ENCODE measurements at places on chromosomes 16 and 17. TPM values are rescaled to one million over a fixed set of nuclear protein-coding genes. Genes with fewer than 3 reads are reported as not detected.

SYCE1L gene
- total RNA-seq, result 2.6 TPM

RNF157 gene
- 2.4 TPM for total RNA-seq

KRT32 gene
- total RNA-seq, result not detected

NME1 gene
- 24.0 TPM for total RNA-seq

PIRT gene
- total RNA-seq, result not detected

NXN gene
- 42.6 TPM for total RNA-seq

IL34 gene
- total RNA-seq, result 2.6 TPM

KCNH6 gene
- total RNA-seq, result 0.27 TPM

HEATR9 gene
- total RNA-seq, result 0.21 TPM

CDRT15 gene
- not detected for total RNA-seq

HBA2 gene
- total RNA-seq, result 232 TPM

EPX gene
- not detected for total RNA-seq

VPS35L gene
- 45.9 TPM for total RNA-seq

TMEM220 gene
- 10.8 TPM for total RNA-seq

GCGR gene
- not detected for total RNA-seq

KRT17 gene
- 2.6 TPM for total RNA-seq

MT1G gene
- 25.3 TPM for total RNA-seq

ZNF75A gene
- total RNA-seq, result 32.4 TPM

P2RX1 gene
- total RNA-seq, result 8.7 TPM

GRAP gene
- 8.5 TPM for total RNA-seq

ALDH3A1 gene
- 6.7 TPM for total RNA-seq

AARSD1 gene
- 25.2 TPM for total RNA-seq

NGFR gene
- total RNA-seq, result 2.3 TPM

CAMTA2 gene
- total RNA-seq, result 49.9 TPM

NPB gene
- total RNA-seq, result 0.71 TPM

ABAT gene
- 12.9 TPM for total RNA-seq

GAS2L2 gene
- 3.1 TPM for total RNA-seq

CD68 gene
- 667 TPM for total RNA-seq

NHLRC4 gene
- total RNA-seq, result 2.7 TPM

ABCC12 gene
- not detected for total RNA-seq

TM4SF5 gene
- not detected for total RNA-seq

SLFN12 gene
- 16.7 TPM for total RNA-seq

FAM20A gene
- 38.7 TPM for total RNA-seq

PLK1 gene
- 2.3 TPM for total RNA-seq

TUBB3 gene
- 2.1 TPM for total RNA-seq

TPSG1 gene
- 2.9 TPM for total RNA-seq

PDE6G gene
- 2.0 TPM for total RNA-seq

ADGRG3 gene
- total RNA-seq, result 7.7 TPM

Data from lower lobe of right lung (tissue), 2 donors.